ENCODE measurements at places on chromosomes 1 and 21.

GRCh38 chr1:220326578-220326977 lies 54.3 kb upstream of the RAB3GAP2 start:
- DNase-seq: no peak

DNA sequence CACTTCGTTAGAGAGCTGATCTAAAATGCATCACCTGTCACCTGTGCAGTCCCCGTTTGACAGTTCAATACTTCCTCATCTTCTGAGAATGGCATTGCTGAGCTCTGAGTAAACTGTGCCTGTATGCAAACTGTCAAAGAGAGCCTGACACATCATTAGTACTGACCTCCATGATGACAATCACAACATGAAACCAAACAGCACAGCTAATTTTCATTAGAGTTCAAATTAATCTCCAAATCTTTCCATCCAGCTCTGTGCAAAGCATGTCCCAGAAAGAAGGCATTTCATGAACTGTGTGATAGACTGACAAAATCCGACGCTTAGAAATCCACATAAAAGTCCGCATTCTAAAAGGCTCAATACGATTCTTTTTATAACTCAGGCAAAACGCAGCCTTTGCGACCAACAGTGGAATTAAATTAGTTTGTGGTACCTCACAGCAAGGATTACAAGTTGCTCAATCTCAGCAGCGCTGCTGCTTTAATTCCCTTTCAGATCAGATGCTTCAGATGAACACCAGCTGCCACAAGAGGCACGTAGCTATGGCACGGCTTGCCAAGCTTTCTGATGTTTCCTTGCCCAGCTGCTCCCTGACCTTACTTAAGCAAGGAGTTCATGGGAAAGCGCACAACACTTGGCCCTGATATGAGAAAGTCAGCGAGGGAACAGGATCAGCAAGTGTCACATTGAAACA lies 765.5 kb upstream of the PRMT6 start:
- DNase-seq: peak; percentile 46

DNA sequence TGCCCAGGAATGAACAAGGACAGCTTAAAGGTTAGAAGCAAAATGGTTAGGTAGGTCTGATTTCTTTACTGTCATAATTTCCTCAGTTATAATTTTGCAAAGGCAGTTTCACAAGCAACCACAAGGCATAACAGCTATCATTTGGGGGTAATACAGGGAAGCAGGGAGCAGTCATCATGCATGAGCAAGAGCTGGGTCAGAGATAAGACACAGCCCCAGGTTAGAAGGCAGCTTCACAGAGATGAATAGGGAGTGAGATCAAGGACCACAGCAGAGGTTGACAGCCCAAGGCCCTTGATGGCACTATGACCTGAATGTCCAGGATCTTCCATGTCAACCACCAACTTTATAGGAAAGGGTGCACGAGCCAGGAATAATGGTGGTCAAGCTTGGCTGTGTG lies 9.0 kb upstream of the CSRP1 start:
- DNase-seq: no peak

DNA sequence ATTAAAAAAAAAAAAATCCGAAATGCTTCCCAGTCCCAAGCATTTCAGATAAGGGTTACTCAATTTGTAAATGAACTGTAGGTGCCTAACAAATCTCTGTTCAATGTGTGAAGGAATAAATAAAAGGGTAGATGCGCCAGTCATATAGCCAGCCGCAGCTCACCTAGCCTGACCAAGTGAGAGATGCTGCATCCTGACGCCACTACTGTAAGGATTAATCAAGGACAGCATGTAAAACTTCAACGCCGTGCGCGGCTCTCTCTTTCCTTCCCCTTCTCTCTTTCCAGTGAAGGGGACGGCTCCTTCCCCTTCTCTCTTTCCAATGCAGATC lies 441 bp downstream of the PPT1 start:
- DNase-seq: no peak

DNA sequence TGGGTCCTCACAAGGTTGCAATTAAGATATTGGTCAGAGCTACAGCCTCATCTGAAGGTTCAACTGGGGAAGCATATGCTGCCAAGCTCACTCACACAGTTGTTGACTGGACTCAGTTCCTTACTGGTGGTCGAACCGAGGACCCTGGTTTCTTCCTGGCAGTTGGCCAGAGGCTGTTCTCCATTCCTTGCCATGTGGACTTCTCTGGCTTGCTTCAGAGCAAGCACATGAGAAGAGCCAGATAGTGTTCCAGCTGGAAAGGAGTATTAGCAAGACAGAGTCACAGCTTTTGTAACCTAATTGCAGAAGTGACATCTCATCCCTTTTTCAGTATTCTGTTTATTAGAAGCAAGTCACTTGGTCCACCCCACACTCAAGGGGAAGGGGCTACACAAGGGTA lies 23.6 kb downstream of the POU2F1 start:
- DNase-seq: no peak

DNA sequence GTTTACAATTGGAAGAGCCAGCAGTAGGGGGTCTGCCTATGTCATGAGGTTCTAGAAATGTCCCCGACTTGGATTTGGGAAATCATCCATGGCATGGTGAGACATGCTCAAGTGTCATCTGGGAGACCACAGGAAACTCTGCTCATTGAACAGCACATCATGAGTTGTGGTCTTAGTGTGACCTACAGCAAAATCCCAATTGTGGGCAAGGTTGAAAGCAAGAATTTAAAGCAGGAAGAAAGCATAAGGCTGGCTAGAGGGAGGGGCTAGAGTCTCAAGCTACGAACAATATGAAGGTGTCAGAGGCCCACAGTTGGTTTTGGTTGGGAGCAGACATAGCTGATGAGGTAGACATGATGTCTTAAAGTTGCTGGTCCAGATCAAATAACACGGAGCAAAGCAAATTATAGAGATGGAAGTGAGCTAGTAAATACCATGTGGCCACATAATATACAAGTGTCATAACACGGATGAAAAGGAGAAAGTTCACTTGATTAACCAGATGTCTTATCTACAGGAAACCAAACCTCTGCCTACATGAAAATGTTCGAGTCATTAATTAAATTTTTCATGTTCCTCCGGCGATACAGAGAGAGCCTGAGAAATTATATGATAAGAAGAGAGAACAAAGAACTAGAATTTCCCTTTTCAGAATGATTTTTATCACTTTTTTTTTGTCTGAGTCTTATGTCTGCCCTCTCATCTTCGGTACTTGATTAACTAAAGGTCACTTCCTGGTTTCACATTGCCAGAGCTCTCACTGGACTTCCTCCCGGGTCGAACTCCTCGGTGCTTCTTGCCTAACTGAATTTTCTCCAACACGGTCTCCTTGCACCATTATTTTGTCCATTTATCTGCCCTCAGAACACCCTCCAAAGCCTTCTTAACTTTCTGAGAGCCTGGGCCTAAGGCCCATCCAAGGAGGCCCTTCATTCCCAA lies 67.5 kb upstream of the DUSP10 start:
- no peak for DNase-seq

- no peak for DNase-seq
Measured at GRCh38 chr1:119011706-119012105, 23.6 kb upstream of the TBX15 start.
